CD4-positive, alpha-beta T cell treated with Interleukin-12 subunit alpha and Interleukin-12 subunit beta, for 1 hour (primary cell): ENCODE measurements at places on chromosomes 1 and 21.

DNA sequence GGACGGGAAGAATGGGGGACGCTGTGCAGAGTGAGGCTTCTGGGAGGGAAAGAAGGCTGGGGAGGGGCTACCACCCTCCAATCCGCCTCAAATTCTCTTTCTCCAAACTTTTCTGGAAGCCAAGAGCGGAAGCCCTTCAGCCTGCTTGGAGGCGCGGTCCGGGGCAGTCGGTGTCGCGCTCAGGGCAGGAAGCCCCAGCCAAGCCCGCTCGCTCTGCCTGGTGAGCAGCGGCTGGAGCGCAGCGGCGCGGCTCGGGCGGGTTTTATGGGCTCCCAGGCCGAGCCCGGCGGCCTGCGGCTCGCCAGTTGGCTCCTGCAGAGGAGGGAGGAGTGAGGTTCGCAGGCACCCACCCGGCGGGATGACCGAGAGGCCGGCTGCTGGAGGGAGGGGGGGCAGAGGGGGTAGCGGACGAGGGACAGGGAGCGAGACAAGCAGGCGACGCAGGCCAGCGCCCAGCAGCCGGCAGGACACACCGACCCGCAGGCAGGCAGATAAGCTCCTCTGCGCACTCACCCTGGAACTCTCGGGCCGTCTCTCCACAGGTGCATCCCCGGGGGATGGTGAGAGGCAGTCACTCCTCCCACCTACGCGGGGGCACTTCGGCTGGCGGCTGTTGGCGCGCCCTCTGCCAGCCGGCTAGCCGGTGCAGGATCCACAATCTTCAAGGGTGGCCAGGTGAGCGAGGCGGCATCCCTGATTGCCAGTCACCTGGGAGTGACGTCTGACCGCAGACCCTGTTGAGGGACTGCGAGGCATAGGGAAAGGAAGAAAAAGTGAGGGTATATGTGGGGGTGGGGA is at the start of gene AVPR1B:
AVPR1B (minus strand) TSS at position 238 of the 798 bp plus-strand sequence. CDS start 498 bp downstream, outside the sequence.
- no peak for DNase-seq

DNA sequence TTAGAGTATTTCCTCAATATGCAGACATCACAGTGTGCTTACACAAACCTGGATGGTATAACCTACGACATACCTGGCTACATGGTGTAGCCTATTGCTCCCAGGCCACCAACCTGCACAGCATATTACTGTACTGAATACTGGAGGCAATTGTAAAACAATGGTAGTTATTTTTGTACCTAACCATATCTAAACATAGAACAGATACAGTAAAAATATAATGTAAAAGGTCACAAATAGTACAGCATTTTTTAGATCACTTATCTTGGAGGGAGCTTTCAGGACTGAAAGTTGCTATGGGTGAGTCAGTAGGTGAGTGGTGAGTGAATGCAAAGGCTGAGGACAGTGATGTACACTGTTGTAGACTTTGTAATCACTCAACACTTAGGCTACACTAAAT is 492.3 kb downstream of the MRPL39 start:
- DNase-seq = no peak

GRCh38 chr1:41564741-41565475 is 80.4 kb upstream of the EDN2 start:
- DNase-seq = no peak

DNA sequence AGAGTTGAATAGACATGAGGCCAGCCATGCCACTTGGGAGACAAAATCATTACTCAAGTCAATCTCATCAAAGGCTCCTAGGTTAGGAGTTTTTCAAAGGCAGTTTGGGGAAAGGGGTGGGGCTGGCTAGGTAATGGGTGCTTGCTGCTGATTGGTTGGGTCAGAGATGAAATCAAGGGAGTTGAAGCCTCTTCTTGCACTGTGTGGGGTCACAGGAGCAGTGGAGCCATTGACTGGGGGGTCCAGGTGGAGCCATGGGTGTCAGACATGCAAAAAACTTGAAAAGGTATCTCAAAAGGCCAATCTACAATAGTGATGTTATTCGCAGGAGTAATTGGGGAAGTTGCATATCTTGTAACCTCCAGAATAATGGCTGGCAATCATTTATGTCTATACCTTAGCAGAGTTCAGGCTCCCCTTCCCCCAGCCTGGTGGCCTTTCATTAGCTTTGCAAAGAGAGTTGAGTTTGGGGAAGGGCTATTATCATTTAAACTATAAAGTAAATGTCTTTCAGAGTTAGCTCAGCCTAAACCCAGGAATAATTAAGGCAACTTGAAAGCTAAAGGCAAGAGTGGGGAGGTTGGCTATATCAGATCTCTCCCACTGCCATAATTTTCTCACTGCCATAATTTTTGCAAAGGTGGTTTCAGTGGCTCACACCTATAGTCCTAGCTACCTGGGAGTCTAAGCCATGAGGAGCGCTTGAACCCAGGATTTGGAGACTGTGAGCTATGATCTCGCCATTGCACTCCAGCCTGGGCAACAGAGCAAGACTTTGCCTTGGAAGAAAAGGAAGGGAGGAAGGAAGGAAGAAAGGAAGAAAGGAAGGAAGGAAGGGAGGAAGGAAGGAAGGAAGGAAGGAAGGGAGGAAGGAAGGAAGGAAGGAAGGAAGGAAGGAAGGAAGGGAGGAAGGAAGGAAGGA is 7.8 kb upstream of the PINK1 start:
- no peak for DNase-seq

DNA sequence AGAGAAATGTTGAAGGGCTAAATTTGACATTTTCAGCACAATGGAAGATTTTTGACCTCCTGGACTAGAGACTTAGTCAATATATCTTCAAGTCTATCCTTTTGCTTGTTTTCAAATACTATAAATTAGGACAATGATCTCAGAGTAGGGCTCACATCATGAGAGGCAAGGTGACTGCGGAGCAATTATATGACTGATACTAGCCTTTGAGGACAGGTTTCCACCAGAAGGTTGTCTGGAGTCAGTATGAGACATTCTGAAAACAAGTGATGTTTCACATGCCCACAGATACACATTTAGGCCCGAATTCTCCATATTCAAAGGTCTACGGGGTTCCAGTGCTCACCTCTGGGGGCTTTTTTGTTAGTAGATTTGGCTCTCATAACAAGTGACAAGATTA is 142.3 kb upstream of the SAMSN1 start:
- DNase-seq = no peak

DNA sequence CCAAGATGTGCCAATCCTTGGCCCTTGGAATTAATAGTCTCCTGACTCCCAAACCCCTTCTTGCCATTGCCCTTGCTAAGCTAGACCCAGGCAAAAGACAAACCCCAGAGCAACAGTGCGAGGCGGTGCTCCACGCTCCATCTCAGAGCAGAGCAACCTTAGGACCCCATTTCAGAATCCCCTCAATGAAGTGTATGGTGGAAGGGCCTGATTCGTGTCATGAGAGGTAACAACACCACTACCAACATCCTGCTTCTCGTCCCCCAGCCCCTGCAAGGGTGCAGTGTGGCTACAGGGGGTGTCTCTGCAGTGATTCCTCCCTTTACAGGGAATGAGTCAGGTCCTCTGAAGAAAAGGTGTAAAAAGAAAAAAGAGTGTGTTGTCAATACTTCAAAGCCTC is 103.9 kb upstream of the IRF2BP2 start:
- DNase-seq = no peak

DNA sequence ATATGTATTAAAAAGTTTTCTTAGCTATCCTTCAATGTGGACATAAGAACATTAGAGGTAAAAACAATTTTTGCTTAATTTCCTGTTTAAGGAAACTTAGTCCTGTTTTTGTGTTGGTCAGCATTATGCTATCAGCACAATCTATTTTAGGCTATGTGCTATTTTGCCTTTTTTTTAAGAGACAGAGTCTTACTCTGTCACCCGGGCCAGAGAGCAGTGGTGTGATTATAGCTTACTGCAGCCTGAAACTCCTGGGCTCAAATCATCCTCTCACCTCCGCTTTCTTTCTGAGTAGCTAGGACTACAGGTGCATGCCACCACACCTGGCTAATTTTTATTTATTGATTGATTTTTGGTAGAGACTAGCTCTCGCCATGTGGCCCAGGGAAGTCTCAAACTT is 199.1 kb upstream of the TMPRSS15 start:
- DNase-seq = no peak

DNA sequence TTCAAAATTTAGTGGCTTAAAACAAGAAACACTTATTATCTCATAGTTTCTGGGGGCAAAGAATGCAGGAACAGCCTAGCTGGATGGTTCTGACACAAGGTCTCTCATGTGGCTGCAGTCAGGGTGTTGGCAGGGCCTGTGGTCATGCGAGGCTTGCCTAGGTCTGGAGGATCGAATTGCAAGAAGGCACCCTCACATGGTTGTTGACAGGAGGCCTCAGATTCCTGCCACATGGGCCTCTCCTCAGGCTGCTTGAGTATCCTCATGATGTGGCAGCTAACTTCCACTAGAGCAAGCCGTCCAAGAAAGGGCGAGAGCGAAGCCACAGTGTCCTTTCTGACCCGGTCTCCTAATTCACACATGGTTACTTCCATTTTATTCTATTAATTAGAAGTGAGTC is 6.2 kb upstream of the NRIP1 start:
- DNase-seq = no peak

DNA sequence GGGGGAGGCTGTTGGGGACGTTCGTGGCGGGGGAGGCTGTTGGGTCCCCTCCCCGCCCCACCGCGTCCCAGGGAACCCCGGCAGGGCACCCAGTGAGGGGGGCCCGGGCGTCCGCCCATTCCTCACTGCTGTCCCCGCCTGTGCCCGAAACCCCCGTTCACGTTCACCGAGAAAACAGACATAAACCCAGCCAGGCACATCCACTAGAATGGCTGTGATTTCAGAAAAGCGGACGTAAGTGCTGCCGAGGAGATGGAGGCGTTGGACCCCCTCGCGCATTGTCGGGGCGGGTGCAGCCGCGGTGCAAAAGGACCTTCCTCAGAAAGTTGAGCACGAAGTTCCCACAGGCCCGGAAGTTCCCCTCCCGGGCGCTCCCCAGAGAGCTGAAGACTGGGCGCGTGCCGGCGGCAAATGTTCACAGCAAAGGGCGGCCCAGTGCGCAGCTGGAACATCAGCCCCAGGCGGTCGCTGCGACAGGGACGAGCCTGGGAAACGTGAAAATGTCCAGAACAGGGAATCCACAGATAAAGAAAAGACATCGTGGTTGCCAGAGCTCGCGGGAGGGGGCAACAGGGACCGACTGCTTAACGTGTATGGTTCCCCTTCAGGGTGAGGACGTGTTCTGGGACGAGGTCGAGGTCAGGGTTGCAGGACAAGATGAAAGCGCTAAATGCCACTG is 18.5 kb upstream of the SAMD11 start:
- no peak for DNase-seq

DNA sequence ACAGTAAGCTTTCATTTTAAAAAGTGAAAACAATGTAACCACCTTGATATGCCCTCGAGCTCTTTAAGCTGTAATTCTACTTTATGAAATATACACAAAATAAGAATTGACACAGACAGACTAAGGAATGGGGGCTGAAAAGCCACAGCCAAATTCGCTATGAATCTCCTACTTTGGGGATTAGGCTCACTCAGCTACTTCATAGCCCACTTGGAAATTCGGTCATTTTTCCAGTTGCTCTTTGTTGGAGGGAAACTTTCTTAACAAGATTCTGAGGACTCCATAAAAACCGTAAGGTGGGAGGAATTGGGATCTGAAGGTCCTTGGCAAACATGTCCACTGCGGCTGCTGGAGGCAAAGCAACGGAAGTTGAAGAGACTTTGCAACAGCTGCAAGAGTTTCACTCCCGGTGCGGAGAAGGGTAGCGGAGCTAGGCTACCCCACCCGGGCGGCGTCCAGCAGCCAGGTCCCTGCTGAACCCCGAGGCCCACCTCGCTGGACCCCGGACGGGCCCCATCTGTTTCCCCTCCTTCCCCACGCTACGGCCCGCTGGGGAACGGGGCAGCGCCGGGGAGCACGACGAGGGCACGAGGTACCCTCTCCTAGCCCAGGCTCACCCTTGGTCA is 634 bp downstream of the MYCBP start:
- peak; percentile 33 for DNase-seq

- DNase-seq = no peak
These were observed 926 bp upstream of the MRPL55 start for GRCh38 chr1:228109962-228110488.

DNA sequence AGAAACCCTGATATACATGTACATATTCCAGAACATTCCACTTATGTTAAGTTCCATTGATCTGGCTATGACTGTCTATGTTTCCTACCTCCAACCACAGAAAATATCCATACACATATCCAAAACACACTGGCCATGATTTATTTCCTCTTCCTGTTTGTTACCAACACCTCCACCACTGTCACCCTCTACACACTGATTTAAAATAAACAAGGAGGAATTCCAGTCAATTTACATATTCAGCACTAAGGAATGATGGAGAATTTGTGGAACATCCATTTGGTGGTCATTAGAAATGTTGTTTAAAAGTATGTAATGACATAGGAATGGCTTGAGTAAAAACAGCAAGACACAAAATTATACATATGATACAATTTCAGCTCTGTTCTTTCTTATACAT is 5.5 kb upstream of the STX6 start:
- DNase-seq = no peak

DNA sequence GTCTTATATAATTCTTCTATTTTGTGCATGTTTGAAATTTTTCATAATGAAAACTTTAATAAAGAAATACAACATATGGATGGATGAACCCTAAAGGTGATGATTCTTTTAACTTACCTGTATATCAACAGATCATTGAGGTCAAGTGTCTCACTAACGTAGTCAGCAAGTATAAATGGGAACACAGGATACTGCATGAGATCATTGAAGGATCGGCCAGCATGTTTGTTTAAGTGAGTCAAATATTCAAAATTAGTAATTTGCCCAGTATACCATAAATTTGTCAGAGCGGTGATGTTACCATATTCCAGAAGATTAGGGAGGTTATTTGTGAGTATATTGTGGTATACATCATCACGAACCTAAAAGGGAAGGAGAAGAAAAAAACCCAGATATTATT is 71.0 kb upstream of the GNG4 start:
- no peak for DNase-seq

- no peak for DNase-seq
These were observed 140.8 kb downstream of the FMN2 start for GRCh38 chr1:240232530-240232929.

DNA sequence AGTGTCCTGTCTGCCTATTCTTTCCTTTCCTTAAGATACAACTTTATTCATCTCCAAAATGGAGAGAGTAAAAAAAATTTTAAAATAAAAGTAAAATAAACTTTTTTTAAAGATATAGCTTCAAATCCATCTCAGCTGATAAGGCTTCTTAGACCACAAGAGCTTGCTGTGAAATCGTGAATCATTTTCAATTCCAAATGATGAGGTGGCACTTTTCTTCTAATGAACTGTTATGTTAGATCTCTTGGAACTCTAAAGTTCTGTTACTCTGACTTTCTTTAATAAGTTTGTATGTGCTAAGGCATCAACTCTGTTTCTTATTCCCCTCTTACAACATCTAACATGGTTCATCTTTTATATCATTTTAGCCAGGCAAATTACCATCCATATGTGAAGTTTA is 4.5 kb downstream of the SH3GLB1 start:
- DNase-seq = peak; percentile 5

DNA sequence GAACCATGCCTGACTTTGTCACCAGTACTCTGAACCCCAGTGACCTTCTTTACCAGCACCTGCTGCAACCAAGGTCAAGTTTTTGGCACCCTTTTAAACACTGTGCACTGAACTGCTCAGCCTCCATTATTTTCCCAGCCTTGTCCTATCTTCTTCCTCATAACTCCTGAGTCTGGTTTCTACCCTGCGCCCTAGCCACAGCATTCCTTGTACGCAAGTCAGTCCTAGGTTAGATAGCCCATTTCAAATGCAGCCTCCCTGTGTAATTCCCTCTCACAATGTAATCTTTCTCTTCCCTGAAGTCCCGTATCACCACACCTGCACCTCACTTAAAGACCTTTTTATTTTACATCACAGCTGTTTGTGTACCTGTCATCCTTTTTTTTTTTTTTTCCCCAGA is 37.2 kb downstream of the DNTTIP2 start:
- no peak for DNase-seq

GRCh38 chr21:35128536-35128935 is 79.4 kb upstream of the RUNX1 start:
- no peak for DNase-seq
